Thyroid gland (tissue), 4 donors: ENCODE measurements at places on chromosomes 2 and 18. TPM values are rescaled to one million over a fixed set of nuclear protein-coding genes. Genes with fewer than 3 reads are reported as not detected.

DNA sequence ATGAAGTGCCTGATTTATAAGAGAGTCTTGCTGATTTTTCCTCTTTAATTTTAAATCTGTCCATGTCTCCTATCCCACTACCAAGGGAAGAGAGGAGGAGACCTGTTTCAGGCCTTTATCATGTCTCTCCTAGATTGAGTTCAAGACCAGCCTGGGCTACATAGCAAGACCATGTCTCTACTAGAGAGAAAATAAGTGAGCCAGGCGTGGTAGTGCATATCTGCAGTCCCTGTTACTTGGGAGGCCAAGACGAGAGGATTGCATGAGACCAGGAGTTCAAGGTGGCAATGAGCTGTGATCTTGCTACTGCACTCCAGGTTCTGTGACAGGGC is 20.0 kb downstream of the EML4 start:
- DNase-seq: no peak

DNA sequence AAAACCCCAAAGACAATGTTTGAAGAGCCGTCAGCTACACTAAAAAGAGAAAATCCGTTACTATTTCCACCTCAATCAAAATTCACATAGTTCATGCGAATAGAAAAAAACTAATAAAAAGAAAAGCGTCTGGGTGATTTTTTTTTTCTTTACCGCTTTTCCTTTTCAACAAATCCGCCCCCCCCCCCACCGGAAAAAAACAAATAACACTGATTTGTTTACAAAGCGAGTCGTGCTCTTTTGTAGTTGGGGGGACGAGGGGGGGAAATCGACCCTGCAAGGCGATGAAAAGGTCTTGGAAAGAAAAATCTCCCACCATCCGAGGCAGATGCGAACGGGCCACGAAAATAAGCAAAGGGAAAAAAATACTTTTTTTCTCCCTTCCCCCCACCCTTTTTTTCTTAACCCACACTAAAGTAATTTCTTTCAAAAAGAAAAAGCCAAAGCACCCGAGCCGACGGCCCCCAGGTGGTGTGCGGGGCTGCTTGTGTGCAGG is 638 bp downstream of the ZNF521 start:
- DNase-seq: peak; percentile 3

The TUBA3E gene
- total RNA-seq: 0.27 TPM

The DNPEP gene
- total RNA-seq: 35.9 TPM

The RGPD4 gene
- total RNA-seq: not detected

The POMC gene
- total RNA-seq: 11.8 TPM

The GAL3ST2 gene
- total RNA-seq: not detected

The TFPI gene
- total RNA-seq: 141 TPM
